NB4 (cell line): ENCODE measurements at places on chromosomes 6 and 20.

DNA sequence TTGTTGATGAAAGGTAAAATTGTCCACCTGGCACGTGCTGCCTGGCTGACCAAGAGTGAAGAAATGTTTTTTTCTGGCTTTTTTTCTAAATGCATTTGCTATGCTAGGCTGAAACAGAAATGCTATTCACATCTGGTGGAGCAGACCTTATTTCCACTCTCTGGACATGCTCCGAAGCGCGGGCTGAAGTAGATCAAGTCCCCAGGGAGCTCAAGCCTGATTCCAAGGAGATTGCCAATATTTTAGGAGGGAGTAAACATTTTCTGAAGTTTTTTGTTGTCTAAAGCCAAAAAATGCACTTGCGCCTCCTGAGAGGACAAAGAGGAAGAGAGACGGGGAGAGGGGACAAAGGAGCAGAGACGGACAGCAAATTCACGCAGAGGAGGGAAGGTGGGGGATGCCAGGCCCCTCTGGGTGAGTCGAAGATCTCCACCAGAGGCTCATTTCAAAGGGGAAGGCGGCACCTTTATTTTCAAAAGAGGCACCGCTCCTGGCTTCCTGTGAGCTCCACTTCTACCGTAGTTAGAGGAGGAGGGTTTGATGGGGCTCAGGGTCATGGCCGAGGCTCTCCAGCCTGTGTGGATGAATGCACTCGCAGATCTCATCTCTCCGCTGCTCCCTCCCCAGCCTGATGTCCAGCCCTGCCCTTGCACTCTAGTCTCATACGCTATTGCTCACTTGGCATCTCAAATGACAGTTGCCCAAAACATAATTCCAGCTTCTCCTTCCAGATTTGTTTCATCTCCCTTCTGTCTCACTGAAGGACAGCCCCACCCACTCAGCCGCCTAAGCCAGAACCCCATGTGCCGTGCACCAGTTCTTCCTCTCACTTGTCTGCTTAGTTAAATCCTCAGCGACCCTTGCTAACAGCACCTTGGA, 23.1 kb upstream of the SMOC2 start:
- no peak for DNase-seq

- DNase-seq, result no peak
Observed at GRCh38 chr6:99270826-99271225, 78.6 kb downstream of the FAXC start.

GRCh38 chr6:32553037-32553742, 23.1 kb upstream of the HLA-DRB5 start:
- DNase-seq, result no peak

DNA sequence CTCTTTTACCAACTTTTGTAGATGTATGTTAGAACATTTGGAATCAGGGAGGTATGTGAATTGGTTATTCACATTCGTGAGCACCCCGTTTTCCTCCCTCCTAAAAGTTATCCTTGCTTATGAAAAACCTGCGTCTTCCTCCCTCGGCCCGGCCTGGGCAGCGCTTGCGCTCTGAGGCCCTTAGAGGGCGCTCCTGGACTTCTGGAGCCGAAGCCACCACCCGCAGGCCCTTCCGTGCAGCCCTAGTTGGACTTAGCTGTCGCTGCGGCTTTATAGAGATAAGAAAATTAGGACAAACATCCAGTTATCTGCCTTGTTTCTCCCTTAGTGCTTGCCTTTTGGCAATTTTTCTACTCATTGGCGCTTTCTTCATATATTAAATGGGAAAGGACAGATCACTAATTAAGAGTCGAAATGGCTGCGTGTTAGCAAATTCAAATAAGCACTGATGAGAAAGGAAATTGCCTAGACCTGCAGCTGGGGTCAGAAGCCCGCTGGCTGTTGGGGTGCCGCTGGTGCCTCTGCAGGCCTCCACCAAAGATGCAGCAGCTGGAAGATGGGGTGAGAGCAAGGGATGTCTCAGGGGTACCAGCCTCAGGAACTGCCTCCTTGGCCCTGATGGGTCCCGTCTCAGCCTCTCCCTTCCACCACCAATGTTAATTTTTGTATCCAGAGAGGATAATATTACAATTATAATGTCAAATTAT, 5.2 kb downstream of the FNDC1 start:
- peak; percentile 79 for DNase-seq

- DNase-seq, result no peak
Observed at GRCh38 chr20:62178316-62179161, 4.3 kb upstream of the MTG2 start.

GRCh38 chr6:166673309-166673708, 46.3 kb upstream of the RPS6KA2 start:
- no peak for DNase-seq

DNA sequence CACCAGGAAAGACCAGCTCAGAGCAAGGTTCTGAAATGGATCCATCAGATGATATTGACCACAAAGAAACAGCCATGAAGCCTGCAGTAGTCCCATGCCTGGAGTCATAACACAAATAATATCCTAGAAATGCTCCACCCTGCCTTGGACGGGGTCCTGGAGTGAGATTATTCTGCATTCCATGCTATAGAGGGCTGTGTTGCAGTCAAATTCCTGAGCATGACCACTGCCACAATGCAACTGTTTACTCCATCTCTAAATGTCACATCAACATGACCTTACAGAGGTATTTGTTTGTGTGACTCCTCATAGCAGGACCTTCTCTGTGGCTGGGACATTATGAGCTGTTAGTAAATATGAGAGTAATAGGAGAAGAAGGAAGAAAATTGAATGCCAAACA, 257.5 kb upstream of the TCF21 start:
- DNase-seq, result no peak

DNA sequence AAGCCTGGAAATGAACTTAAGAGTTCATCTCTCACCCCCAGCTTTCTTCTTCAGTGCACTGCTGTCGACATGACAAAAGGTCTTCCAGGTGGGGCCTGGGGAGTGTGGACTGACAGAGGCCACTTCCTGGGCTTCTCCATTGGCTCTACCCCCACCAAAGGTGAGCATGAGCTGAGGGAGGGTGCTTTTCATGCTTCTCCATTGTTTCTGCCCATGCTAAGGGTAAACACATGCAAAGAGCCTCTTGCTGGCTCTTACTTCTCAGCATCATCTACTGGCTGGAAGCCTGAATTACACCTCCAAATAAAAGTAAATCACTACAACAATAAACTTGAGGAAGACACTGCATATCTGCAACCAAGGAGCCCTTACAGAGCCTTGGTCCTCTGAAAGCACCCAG, 227.2 kb downstream of the EPM2A start:
- DNase-seq, result peak; percentile 3

DNA sequence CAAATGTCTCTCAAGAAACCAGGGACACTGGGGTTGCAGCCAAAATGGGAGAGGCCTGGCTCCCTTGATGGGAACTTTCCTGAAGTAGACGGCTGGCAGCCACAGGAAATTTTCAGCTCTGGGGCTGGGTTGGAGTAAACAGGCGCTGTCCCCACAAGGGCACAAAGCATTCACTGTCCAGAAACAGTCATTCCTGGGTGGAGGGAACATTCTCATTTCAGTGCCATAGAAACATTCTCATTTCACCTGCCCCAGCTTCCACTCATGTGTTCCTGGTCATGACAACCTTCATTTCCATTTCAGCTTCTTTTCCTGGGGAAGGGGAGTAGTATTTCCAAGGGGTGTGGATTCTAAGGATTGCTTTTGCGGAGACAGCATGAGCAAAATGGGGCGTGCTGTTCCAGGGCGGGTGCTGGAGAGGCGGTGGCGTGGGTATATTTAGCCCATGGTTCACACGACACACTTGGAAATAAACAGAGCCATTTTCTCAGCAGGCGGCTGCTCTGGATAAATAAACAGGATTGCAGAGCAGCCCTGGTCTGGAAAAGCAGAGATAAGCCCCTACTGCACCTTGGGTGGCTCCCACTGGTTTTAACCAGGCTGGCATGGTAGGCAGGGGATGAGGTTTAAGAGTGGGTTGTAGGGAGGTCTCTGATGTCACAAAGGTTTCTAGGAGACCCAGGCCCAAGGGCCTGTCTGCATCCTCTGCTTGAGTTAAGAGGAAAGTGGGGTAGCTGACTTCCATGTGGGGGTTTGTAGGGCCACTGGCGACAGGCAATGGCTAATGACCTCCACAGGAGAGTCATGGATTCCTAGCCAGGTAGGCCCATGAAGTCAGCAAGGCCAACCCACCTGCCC, 32.9 kb downstream of the COX4I2 start:
- DNase-seq, result no peak

- DNase-seq, result no peak
Observed at GRCh38 chr6:157804448-157805327, 18.4 kb upstream of the SNX9 start.

GRCh38 chr6:170116636-170117035, 174.2 kb downstream of the DLL1 start:
- no peak for DNase-seq

DNA sequence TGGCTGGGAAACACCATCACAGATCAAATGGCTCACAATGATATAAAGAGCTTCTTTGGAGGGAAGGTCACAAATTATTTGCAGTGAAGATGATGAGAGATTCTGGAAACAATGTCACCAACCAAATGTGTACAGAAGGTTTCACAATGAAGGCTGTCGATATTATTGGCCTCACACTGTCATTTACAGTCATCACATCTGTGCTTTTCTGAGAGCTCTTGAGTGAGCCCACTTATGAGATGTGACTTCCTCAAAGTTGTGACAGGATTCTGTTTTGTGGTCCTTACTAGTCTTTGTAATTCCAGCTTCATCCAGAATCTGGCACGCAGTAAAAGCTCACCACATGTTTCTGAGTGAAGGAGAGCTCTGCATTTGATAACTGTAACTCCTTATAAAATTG, 133.6 kb downstream of the LMBRD1 start:
- DNase-seq, result no peak

- DNase-seq, result no peak
Observed at GRCh38 chr20:36861875-36862801, 13.8 kb upstream of the TLDC2 start.

DNA sequence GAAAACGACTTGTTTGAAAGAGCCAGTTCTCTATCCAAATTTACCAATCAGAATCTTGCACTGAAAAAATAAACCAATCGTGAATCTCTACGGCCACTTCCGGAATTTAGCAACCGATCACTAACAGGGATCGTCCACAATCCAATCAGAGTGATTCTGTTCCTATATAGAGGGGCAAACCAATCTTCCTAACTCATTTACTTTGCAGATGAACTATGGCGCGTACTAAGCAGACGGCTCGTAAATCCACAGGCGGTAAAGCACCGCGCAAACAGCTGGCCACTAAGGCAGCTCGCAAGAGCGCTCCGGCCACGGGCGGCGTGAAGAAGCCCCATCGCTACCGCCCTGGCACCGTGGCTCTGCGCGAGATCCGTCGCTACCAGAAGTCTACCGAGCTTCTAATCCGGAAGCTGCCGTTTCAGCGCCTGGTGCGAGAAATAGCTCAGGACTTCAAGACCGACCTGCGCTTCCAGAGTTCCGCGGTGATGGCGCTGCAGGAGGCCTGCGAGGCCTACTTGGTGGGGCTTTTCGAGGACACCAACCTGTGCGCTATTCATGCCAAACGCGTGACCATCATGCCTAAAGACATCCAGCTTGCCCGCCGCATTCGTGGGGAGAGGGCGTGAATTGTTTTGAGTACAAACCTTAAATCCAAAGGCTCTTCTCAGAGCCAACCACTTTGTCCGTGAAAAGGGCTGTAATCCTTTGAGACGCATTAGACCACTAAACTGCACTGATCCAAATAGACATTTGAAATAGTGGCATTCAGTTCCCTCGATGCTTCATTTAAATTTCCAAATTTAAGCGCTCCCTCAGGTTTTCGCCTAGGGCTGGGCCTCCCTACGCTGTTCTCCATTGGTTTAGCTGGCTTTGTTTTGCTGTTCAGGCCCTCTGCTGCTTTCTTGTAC, 138.0 kb downstream of the HFE start:
- DNase-seq, result no peak

DNA sequence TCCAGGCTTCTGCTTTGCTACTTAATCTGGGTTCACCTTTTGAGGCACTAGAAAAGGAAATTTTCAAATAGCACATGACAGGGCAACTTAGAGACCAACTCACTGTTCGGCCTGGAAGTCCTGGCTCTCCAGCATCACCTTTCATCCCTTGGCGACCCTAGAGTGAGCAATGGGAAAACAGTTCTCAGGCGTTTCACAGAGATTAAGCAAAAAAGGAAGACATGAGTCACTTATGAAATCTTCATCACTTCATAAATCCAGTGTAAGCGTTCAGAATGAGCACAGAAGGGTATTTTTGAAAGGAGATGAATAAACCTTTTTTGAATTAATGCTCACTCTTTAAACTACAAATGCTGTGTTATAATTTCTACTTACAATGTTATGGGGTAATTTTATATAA, 104.0 kb downstream of the COL12A1 start:
- DNase-seq, result no peak

DNA sequence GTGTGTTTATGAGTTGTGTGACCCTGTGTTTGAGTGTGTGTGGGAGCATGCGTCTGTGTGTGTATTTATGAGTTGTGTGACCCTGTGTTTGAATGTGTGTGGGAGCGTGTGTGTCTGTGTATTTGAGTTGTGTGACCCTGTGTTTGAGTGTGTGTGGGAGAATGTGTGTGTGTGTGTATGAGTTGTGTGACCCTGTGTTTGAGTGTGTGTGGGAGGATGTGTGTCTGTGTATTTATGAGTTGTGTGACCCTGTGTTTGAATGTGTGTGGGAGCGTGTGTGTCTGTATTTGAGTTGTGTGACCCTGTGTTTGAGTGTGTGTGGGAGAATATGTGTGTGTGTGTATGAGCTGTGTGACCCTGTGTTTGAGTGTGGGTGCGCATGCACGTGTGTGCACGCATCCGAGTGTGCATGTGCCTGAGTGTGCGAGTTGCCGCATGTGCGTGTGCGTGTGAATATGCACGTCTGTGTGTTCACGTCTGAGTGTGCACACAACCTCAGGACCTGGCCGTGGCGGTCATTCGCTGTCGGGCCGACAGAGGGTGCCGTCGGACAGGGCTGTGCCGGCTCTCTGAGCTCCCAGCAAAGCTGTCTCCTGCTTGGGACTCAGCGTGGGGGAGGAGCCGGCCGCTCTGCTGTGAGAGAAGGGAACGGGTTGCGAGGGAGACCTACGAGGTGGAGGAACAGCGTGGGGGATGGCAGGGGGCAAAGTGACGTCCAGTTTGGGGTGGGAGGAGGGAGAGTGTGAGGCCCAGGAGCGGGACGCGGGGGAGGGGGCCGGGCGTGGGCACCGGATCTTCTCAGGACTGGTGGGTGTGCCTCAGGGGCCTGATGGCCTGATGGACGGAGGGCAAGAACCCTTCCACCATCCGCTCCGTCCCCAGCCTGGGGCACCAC, 19.7 kb downstream of the SLC17A9 start:
- DNase-seq, result peak; percentile 92

DNA sequence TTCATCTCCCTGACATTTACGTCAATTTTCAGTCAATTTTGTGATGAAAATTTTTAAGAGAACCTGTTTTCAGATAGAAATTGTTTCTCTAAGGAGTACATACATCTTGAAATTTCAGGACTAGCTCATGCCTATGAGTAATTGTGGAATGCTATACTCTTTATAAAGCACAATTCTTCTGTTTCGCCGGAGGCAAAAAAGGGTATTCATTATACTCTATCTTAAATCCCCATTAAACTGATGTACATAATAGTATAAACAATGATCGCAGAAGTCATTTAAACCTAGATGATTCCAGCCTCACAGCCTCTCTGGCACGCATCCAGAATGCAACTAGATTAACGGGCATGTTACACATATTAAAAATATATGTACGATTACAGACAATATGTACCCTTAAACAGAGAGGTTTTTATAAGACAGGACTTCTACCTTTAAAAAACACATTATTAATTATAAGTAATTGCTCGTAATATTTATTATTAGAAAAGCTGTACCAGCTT, 62.6 kb downstream of the NRSN1 start:
- no peak for DNase-seq

GRCh38 chr6:11437824-11438459, 99.6 kb upstream of the TMEM170B start:
- DNase-seq, result no peak

- DNase-seq, result no peak
Observed at GRCh38 chr6:44621846-44622245, 234.3 kb downstream of the CDC5L start.
